ENCODE measurements at places on chromosomes 1 and 21.

DNA sequence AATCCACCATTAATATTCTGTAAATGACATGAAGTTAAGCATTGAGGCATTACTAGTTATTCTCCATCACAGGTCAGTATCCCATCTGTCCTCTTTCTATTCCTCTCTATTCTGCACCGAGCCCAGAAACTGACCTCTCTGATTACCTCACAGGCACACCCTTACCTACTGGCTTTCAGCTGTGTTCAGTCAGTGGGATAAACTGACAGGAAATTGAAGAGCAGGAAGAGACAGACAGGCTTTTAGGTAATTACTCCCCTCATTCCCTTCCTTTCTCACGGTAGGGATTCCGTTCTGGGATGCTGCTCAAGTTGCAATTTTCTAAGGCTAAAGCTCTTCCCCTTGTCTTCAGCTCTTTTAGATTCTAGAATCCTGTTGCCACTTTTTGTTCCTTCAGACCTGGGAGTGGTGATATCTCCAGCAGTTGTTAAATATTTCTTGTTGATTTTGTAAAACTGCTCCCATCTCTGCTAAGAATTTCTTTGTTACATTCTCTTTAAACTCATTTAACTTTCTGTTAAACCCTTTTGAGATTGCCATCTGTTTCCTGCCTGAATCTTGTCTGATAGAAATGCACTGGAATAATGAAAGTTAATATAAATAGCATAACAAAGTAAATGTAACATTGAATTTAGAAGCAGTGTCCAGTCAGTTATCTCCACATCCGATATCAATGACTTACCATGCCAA, 1063.4 kb downstream of the PLA2G4A start:
- no peak for DNase-seq

- DNase-seq: no peak
Measured at GRCh38 chr1:31102501-31102950, 37.0 kb upstream of the PUM1 start.

- no peak for DNase-seq
Measured at GRCh38 chr1:205716371-205717132, 33.4 kb downstream of the NUCKS1 start.

DNA sequence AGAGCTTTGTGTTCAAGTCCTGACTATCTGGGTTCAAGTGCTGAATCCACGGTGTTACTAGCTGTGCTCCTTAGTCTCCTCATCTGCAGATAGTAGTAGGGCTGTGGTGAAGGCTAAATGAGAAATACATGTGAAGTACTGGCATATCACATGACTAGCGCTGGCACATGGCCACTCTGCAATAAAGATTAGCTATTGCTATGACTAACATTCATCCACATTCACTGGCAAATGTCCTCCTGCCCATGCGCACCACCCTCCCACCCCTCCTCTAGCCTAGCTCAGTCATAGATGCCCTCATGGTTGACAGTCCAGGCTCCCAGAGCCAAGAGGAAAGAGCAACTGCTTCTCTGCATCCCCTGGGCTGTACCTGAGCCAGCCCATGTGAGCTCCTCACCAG, 8.5 kb upstream of the COL8A2 start:
- no peak for DNase-seq

DNA sequence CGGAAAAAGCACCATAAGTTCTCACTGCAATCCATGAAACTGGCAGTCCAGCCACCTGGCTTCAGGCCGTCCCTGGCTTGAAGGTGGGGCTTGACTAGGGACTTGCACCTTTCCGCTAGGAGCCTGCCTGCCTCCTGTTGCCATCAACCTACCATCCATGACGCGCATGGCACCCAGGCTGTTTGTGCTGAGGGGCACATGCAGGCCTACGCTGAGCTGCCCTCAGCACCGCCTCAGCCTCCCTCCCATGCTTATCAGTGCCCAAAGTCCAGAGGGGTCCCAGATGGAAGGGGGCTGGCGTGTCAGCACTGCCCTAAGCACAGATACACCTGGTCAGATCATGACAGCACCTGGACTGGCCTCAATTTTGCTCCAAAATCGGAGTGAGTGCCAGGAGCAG, 190.2 kb upstream of the LYPLAL1 start:
- no peak for DNase-seq

- DNase-seq: no peak
Measured at GRCh38 chr1:37157634-37158033, 123.3 kb upstream of the GRIK3 start.

- DNase-seq: no peak
Measured at GRCh38 chr1:244603498-244603897, 49.4 kb upstream of the DESI2 start.

GRCh38 chr1:51284487-51284954, 45.8 kb downstream of the TTC39A start:
- no peak for DNase-seq

GRCh38 chr1:58782178-58783089, 1.4 kb downstream of the JUN start:
- peak; percentile 6 for DNase-seq

DNA sequence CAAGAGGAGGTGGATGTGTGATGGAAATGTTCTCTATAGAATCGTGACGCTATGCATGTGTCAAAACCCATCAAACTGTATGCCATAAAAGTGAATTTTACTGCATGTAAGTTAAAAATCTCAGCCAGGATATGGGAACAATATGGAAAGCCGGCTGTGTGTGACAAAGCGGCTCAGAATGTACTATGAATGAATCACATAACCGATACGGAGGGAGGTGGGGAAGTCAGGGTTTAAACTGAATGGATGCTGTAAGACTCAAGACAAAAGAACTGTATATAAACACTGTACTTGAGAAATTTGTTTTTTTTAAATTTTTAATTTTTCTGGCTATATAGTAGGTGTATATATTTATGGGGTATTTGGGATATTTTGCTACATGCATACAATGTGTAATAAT, 111.6 kb upstream of the PDE4B start:
- DNase-seq: no peak

GRCh38 chr1:81889166-81889565, 88.4 kb downstream of the ADGRL2 start:
- no peak for DNase-seq

DNA sequence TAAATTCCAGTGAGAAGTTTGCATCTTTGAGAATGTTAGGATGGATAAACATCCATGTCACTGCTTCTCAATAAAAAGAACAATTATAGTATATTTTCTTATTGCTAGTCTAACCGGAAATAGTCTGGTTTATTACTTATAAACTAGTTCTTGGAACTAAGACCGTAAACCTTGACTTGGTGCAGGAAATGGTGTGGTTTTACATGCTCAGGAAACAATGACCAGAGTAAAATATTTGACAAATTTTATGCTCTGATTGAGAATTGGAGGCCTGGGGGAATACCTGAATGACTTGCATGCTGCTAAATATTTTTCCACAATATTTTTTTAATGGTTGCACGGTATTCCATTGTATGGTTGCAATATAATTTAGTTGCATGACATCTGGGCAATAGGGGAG, 76.3 kb downstream of the XCL2 start:
- DNase-seq: no peak

GRCh38 chr1:112317140-112317539, 78.9 kb upstream of the CTTNBP2NL start:
- no peak for DNase-seq

DNA sequence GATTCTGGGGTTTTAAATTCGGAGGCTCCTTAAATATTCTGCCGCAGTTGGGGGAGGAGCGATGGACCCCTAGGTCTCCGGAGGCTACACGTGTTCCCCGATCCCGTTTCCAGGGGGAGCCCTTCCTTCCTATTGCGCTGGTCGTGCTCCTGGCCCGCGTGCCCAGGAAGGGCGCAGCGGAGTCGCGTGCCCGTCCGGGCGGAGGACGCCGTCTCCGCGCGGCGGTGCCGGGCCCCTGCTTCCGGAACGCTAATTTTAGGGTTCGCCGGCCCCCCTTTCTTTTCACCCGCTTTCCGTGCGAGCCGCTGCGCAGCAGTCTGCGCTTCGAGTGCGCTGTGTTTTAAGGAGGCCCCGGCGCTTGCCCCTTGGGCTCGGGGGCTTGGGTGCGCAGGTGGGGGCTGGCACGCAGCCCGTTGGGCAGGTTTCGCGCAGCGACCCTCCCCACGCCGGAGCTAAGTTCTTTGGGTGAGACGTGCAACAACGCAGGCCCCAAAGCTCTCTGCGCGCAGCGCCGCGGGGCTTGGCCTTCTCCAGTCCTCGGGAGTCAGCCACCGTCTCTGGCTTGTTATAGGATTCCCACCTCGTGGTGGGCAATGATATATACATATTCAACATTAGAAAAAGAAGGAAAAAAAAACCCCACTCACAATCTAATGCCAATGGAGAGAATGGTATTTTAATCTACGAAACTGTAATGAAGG, 43.5 kb upstream of the DNAJC6 start:
- no peak for DNase-seq

GRCh38 chr1:33370301-33370700, 49.4 kb upstream of the A3GALT2 start:
- DNase-seq: no peak

GRCh38 chr1:171457412-171457811, 27.9 kb upstream of the PRRC2C start:
- no peak for DNase-seq

DNA sequence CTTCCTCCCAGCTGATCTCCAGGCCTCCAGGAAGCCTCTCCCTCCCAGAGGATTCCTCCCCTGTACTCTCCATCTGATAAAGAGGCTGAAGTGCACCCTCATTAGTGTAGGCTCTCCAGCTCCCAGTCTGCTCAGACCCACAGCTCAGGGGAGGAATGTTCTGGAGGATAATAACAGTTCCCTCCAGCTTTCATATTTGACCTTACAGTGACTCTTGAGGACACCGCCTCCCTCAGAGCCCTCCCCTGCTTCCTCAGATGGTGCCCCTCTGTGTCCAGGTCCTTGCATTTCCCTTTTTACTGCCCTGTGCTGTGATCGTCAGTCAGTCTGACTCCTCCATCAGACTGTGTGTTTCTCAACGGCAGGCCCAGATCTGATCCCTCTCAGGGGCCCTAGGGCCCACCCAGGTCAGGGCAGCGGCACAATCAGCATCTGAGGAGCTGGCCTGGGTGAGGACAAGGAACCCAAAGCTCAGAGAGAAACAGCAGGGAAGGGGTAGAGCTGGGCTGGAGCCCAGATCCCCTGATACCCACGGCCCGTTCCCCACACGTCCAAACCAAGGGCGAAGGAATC, 1.1 kb upstream of the SHISAL2A start:
- no peak for DNase-seq

DNA sequence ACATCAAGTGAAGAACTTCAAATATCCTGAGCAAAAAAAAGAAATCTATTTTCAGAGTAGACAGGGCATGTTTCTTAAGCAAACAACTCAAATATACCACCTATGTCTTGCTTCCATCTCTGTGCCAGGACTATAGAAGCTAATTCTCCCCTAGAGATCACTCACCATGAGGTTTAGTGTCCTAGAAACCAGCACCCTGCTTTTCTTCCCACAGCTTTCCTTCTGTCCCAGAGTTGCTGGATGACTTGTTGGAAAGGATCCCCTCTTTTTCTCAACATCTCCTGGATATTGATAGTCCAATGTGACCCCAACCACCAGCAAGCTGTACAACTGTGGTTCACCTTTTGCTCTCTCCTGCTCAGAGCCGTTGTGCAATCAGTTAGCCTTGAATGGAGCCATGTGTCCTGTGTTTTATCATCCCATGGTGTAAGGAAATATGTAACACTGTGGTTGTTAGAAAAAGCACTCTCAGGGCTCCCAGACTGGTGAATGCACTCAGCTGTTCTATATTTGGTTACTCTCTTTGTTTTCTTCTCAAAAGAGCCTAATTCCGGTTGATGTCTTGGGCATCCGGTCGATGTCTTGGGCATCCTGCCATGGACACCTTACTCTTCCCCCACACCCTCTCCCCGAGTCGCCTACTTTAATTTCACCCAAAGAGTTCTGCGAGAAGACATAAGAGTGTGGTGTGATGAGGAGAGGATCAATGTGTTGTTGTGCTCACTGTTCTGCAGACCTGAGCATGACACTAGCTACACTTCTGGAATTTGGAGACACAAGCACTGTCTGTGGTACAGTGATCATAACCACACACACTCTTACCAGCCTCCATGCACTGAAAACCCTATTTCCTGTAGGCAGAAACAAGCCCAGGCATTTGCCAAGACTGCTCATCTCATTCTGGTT, 1.7 kb downstream of the TNFSF4 start:
- no peak for DNase-seq

DNA sequence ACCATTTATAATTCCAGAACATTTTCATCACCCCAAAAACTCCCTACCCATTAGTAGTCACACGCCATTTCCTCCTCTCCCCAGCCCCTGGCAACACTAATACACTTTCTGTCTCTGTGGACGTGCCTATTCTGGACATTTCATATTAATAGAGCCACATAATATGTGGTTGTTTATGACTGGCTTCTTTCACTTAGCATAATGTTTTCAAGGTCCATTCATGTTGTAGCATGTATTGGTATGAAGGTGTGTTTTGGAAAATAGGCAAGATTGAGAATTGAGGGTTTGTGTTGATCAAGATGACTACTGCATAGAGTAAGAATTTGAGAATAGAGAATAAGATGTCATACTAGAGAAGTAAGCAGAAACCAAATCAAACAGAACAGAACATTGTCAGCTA, 67.5 kb downstream of the ZFYVE9 start:
- DNase-seq: no peak

DNA sequence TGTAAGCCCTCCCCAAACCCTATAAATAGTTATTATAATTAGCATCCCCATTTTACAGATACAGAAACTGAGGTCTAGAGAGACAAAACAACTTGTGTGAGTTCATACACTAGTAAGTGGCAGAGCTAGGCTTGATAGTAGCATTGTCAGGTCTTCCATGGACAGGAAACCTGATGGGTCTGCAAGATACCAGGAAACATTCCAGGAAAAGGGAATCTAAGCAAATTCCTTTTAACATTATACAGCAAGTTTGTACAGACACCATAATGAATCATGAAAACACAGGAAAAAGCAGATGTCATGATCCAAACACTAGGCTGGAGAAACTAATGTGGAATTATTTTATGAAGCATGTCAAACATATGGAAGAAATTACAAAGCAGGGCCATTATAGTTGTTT, 89.1 kb upstream of the KCNK2 start:
- DNase-seq: no peak

DNA sequence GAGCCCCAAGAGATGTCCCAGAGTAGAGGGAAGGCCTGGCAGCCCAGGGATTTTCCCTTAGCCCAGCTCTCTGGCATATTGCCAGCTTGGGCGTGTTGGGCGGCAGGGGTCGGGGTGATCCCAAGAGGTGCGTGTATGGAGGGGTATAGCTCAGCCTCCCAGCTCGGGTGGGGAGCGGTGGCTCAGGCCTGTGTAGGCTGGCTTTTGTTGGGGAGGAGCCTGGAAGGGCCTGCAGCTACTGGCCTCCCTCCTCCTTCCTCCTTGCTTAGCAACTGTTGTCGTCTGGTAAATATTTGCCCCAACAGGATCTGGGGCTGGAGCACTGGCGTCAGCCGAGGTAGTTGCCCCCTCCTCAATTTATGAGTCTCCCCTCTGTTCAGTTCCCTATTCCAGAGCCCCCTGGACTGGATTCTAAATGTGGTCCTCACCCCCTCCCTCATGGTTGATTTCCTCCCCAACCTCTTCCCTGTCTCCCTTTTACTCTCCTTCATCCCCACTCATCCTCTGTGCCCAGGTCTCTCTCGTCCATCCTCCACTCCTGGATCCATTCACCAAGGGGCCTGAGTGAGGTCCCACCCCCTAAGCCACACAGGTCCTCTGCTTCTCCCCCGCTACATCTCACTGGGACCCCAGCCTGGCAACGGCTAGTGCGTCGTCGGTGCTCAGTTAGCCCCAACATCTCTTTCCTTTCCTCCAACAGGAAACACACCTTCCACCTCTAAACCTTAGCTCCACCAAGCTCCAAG, 10.3 kb upstream of the LMNA start:
- no peak for DNase-seq

GRCh38 chr21:39016740-39017315, 166.4 kb downstream of the PSMG1 start:
- no peak for DNase-seq

- no peak for DNase-seq
Measured at GRCh38 chr21:34589511-34590282, 25.2 kb downstream of the RCAN1 start.

- no peak for DNase-seq
Measured at GRCh38 chr1:46137916-46138315, 5.5 kb upstream of the PIK3R3 start.

Measured in stimulated activated CD4-positive, alpha-beta T cell treated with anti-CD3 and anti-CD28 coated beads, TNF-alpha, amount 100 ng/mL, for 24 hours (primary cell).